Osteocyte (in vitro differentiated cells): ENCODE measurements at places on chromosomes 7 and 10. TPM values are rescaled to one million over a fixed set of nuclear protein-coding genes. Genes with fewer than 3 reads are reported as not detected.

DNA sequence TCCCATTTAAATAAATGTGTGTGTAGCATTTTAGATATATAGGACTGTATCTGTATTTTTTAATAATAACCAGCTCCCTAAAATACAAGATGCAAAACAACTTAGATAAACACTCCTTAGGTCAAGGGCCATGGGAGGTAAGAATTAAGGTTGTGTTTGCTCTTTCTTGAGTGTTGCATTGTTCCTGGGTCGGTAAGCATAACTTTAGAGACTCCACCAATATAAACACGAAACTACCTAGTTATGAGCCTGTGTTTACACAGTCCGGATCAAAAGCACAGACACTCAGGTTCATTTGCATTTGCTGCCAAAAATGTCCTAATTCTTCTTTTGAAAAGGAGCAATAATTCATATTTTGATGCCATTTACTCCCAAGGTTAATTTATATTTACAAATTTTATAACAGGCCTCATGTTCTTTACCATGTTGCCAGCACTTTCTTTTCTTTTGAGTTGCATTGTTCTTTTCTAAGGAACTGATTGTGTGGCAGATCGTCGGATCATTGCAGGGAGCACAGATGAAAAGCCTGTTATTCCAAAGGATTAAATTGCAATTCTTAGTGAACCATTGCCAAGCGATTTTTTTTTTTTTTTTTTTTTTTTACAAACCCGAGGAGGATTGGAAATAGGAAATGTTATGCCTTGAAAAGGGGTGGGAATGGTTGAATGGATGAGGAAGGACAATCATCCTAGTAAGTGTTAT lies 45.8 kb upstream of the GLCCI1 start:
- DNase-seq: no peak

- no peak for DNase-seq
Observed at GRCh38 chr10:70232155-70232858, 922 bp downstream of the PPA1 start.

The DCLRE1A gene
- 7.3 and 8.1 TPM in 2 replicates for total RNA-seq

GRCh38 chr10:677038-677437 lies 12.4 kb downstream of the DIP2C start:
- no peak for DNase-seq

The EBF3 gene
- 0.59 and 0.63 TPM in 2 replicates for total RNA-seq

- DNase-seq: no peak
Observed at GRCh38 chr7:8220376-8221100, 41.4 kb downstream of the ICA1 start.

GRCh38 chr7:41219276-41219675 lies 483.6 kb downstream of the INHBA start:
- no peak for DNase-seq

GRCh38 chr7:42549866-42550485 lies 313.0 kb upstream of the GLI3 start:
- DNase-seq: no peak

The LBX1 gene
- not detected in 2 replicates for total RNA-seq

The TMEM196 gene
- not detected in 2 replicates for total RNA-seq

- no peak for DNase-seq
Observed at GRCh38 chr10:114684822-114685209, 26.7 kb upstream of the ABLIM1 start.

DNA sequence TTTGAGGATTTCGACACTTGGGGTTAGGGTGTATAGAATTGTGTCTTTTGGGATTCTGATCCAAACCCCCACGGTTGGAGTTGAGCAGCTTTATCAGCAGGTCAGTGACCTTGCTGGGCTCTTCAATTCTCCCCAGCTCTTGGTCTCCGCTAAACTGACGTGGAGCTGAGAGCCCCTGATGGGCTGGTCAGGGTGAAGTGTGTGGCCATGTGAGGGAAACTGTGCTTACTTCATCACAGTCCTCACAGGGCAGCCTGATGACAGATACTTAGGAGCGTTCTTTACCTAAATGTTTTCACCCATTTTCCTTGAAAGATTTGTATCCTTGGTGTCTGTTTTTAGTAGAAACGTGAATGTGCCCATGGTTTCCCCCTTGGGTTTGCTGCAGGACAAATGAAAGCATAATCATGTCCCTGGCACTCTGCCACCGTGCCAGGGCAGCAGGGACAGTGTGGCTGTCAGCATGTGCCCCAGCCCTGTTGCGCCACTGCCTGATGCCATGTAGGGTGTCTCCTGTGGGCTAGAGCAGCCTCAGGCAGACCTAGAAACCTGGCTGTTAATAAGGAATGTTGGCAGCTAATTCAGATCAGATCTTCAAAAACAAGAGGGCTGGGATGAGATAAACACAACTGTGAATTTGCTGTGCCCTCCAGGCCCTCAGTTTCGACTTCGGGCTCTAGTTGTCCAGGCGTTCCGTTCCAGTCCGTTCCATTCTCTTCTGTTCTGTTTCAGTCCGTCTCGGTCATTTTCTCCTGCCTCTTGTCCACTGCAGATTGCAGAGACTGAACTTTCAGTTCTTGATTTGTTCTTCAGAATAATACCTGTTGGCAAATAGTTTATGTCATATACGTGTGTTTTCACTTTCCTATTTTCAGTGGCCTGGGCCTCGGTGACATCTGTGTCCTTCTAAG lies 96.8 kb downstream of the TRRAP start:
- DNase-seq: no peak

DNA sequence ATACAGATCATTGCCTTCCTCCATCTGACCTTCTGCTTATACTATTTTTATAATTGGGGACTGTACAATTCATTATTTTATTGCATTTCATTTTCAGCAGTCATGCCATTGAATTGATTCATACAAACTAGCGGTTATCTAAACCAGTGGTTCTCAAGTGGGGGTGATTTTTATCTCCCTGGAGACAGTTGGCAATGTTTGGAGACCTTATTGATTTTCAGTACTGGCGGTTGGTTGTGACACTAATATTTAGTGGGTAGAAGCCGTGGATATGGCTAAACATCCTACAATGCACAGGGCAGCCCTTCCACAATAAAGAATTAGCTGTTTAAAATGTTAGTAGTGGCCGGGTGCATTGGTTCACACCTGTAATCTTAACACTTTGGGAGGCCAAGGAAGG lies 765.9 kb downstream of the LRMDA start:
- DNase-seq: no peak

GRCh38 chr7:151807846-151808245 lies 69.1 kb downstream of the PRKAG2 start:
- DNase-seq: no peak

- DNase-seq: no peak
Observed at GRCh38 chr7:147509035-147509501, 1081.5 kb upstream of the C7orf33 start.

The C10orf105 gene
- total RNA-seq: not detected in 2 replicates

DNA sequence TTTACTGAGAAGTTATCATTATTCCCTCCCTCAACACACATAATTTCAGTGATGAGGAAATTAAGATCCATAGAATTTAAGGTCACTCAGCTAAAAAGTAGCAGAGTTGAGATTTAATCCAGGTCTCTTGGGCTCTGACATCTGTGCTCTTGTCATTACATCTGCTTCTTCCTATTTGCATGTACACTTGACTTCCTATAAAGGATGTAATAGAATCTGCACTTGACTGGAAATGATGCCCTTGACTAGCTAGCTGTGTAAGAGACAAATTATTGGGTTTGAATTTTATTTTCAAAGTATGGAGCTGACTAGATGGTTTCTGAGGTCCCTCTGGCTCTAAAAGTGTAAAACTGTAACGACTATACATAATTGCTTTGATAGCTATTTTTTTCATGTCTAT lies 59.5 kb downstream of the AGK start:
- DNase-seq: no peak

The SRRM3 gene
- total RNA-seq: 0.46 and 0.71 TPM in 2 replicates

DNA sequence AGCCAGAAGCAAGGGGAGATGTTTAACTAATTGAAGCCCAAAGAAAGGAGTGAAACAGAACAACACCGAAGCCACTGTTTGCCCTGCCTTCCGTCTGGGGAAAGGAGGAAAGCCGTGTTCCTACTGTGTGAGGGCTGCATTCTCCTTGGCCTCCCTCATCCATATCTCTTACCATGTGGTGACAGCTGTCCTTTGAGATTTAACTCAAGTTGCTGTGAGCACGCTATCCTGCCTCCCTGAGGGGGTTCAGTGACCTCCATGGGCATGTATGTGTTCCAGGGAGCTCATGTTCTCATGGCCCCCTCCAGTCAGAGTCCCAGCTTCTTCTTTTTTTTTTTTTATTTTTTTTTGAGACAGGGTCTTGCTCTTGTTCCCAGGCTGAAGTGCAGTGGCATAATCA lies 26.2 kb upstream of the CRHR2 start:
- no peak for DNase-seq

DNA sequence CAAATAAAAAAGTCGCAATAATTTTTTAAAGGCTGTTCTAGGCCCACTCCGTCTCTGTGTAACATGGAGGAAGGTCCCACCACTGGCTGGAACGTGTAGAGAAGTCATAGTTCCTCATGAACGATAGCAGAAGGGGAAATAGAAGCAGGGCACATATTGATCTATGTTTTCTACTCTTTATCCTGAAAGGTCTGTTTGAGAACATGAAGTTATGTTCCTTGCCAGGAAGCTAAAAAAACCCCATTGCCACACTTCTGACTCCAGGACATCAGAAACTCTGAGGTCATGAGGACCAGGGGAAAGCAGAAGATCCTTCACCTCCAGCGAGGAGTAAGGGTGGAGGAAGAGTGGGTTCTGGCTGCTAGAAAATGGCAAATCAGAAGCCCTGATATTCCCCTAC lies 10.8 kb downstream of the ANKRD22 start:
- no peak for DNase-seq

GRCh38 chr10:96746503-96746902 lies 26.2 kb upstream of the PIK3AP1 start:
- DNase-seq: peak; percentile 10

DNA sequence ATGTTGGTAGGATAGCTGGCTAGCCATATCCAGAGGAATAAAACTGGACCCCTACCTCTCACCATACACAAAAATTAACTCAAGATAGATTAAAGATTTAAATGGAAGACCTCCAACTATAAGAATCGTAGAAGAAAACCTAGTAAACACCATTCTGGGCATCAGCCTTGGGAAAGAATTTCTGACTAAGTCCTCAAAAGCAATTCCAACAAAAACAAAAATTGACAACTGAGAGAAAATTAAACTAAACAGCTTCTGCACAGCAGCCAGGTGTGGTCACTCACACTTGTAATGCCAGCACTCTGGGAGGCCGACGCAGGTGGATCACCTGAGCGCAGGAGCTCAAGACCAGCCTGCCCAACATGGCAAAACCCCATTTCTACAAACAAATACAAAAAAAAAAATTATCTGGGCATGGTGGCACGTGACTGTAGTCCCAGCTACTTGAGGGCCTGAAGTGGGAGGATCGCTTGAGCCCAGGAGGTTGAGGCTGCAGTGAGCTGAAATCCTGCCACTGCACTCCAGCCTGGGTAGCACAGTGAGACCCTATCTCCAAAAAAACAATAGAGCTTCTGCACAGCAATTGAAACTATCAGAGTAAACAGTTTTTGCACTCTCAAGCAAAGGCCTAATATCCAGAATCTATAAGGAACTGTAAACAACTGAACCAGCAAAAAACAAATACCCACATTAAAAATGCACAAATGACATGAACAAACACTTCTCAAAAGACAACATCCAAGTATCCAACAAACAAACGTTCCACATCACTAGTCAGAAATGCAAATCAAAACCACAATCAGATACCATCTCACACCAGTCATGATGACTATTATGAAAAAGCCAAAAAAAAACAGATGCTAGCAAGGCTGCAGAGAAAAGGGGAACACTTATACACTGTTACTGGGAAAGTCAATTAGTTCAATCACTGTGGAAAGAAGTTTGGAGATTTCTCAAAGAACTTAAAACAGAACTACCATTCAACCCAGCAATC lies 4.8 kb downstream of the CRPPA start:
- no peak for DNase-seq

The MARCHF5 gene
- 48.9 and 49.9 TPM in 2 replicates for total RNA-seq

DNA sequence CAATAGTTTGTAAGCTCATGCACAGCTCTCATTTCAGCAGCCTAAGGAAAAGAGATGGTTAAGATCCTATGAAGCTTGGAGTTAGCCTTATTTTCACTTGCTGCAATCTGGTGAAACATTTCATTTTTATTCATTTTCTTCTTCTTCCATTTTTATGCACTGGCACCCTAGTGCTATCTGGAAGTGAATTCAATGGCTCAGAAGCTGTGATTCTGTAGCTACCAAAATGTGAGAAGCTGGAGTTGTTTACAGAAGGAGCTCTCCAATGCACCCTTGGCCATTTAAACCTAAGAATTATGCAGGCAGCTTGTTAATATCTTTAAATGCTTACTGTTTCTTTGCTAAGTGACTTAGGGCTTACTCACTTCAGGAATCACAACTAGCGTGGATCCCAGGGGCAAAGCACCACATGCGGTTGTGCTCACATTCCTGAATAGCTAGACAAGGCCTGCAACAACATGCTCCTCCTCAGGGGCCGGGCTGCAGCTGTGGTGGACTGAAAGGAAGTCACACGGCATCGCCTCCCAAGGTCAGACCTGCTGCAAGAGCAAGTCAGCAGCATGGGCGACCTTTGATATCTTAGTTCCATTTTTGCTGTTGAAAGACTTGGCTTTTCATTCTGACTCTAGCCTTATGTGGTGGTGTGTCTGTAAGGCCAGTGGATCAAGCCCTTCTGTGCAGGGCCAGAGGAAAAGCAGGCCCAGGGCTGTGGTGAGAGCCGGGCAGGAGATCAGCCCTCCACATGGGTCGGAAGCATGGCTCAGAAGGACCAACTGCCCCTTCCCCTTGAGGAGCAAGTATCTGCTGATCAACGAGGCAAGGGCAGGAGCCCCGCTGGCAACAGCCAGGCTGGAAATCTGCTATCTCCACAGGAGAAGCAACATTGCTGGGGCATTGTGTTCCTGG lies 91.9 kb upstream of the MBL2 start:
- peak; percentile 92 for DNase-seq

GRCh38 chr10:102394801-102395399 lies 605 bp upstream of the NFKB2 start:
- no peak for DNase-seq

The UBE2D1 gene
- 16.4 and 18.3 TPM in 2 replicates for total RNA-seq

DNA sequence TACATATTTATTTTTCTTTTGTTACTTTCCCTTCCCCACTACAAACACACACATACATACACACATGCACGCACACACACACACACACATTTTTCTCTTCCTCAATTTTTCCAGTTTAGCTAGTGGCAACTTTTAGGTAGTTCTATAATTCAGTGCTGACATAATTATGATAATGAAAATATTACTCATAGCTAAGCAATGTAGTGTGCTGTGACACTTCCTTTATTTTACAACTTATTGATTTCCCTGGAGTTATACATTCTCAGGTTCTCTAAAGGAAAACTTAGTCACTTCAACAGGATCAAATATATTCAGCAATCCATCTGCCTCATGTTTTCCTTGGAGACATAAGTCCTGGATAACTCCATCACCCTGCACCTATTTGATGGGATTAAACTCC lies 151.6 kb downstream of the CACNA2D1 start:
- DNase-seq: no peak

GRCh38 chr7:158124671-158125079 lies 462.9 kb downstream of the PTPRN2 start:
- no peak for DNase-seq

The C10orf53 gene
- total RNA-seq: not detected in 2 replicates

GRCh38 chr7:95589031-95589430 lies 7.3 kb downstream of the PDK4 start:
- DNase-seq: no peak

- DNase-seq: no peak
Observed at GRCh38 chr10:23195846-23196600, 3.9 kb downstream of the PTF1A start.

GRCh38 chr7:137331378-137331777 lies 12.2 kb downstream of the PTN start:
- DNase-seq: no peak
